ENCODE measurements at places on chromosomes 4 and X.
A peak's percentile ranks its signal among the peaks of the same experiment; 100 is the strongest.

GRCh38 chrX:15854080-15854655, 445 bp downstream of the AP1S2 start:
- peak; percentile 57 for DNase-seq

DNA sequence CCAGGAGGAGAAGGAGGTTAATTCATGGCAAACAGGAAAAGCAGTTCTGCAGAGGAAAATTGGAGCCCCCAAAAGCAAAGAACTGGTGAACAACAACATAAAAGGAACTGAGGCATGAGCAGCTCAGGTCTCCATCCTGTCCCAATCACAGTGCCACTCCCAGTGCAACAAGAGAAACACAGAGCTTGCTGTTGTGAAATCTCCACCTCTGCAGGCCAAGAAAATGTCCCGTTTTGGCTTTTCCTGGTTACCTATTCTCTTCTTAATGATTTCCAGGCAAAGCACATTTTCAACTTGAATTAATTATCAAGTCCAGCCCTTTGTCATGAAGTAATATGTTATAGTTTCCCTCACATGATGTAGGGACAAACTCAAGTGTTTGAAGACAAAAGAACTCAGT, 778 bp downstream of the C1QTNF7 start:
- DNase-seq, result no peak

- DNase-seq, result no peak
Observed at GRCh38 chr4:174538123-174538875, 16.0 kb upstream of the HPGD start.

DNA sequence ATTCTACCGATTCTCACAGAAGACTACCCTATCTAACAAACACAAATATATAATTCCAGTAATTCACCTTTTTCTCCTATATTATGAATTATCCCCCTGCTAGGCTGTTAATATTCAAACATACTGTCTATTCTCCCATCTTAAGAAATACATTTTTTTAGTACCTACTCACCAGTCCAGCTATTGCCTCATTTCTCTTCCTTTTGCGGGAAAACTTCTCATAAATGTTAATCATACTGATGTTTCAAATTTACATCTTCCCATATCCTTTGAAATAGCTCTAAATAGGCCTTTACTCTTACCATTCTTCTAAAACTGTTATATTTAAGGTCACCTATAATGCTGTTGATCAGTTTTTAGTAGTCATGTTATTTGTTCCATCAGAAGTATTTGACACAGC, 759.1 kb upstream of the SLIT2 start:
- no peak for DNase-seq

DNA sequence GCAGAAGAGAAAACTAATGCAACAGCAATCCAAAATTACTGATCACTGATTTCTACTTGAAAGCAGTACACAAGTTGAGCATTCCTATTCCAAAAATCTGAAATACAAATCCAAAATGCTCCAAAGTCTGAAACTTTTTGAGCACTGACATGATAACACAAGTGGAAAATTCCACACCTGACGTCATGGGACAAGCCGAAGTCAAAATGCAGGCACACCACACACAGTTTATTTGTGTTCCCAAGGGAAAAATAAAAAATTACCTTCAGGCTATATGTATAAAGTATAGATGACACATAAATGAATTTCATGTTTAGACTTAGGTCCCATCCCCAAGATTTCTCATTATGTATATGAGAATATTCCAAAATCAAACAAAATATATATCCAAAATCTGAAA, 20.7 kb downstream of the ANKRD50 start:
- no peak for DNase-seq

DNA sequence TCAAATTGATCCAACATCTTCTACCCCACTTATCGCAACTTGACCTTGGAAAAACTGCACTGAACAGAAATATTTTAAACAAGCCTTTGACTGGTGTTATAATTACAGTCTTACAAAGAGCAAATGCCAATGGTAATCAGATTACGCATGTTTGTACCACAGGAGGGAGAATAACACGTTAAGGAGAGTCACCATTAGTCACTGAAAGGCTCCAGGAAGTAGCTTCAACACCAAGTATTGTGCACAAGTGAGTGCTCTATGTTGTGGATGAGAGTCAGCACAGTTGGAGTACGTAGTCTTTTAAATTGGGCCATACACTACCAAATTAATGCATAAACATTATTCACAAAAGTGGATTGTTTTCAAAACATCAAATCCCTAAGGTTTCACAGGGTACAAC, 1081.5 kb upstream of the TENM3 start:
- no peak for DNase-seq

DNA sequence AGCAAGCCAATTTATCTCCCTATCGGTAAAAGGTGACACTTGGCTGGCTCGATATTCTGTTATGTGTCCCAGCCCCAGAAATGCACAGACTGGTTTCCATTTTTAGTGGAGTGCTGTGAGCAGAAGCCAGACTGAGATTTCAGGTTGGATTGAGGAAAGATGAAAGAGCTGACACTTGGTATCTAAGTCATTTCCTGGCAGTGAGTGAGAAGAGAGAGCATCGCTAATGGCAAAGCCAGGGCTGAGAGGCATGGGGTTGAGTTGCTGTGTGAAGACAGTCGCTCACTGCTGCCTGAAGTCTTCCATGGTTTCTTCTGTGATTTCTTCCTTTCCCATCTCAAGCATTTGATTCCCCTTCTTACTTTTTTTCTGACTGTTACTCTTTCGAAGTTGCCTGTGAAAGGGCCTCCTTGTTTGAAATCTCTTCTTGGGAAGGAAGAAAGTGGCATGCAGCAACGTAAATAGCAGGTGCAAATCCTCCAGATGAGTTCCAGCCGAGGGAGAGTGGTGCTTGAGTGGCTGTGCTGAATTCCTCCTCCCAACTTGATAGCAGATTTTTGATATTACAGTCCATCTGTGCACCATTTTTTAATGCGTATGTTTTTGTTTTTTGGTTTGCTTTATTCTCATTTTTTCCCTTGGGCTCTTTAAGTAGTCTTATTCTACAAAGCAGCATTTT, 109.2 kb upstream of the LIMCH1 start:
- no peak for DNase-seq

DNA sequence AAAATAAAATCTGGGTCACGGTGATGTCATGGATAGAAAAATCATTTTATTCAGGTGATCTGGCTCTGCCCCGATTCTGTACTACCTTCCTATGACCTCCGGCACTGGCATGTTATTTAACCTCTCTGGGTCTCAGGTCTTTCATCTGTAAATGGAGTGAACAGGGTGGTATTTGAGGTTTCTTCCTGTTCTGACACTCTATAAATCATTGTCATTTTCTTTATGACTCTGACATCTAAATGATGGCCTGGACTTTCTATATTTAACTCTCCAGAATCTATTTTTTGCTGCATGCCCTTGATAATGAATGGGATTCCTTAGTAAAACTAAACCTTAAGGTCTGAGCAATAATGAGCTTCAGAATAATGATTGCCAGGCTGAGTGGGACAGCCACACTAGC, 422.0 kb upstream of the CNKSR2 start:
- no peak for DNase-seq

DNA sequence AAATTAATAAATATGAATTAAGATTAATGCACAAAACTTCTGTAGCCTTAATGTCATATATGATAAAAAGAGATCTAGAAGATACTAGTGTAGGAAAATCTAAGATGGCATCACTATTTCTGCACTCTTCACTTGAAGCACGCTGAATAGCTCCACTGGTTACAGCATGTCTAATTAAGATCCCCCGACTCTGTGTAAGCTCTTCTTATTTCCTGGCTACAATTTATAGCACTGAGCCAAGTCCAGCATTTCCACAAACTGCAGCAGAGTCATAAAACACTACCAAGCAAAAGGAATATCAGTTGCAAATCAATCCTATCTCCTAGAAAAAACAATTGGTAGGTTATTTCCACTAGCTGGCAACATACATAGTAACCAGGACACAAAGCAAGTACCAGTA, 1.3 kb upstream of the CCNA2 start:
- no peak for DNase-seq

DNA sequence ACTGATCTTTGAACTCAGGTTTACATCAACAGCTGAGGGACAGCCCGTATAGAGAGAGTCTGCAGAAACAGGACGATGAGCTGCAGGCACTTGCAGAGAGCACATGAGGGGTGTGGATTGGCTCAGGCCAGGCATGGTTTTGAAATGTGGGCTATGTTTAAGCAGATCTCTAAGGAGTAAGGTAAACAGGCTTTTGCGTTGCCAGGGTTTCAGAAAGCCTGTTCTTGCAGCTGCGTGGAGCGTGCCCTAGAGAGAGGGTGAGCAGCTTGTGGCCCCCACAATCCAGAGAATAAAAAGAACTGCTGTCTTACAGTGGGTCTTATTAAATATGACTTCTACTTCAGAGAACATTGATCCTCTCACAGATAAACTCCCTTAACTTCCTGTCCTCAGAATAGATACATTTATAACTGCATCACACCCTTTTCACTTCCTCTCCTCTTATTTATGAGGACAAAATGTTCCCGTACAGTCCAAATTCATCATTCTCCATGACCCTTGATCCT, 64.1 kb downstream of the TMA16 start:
- no peak for DNase-seq

DNA sequence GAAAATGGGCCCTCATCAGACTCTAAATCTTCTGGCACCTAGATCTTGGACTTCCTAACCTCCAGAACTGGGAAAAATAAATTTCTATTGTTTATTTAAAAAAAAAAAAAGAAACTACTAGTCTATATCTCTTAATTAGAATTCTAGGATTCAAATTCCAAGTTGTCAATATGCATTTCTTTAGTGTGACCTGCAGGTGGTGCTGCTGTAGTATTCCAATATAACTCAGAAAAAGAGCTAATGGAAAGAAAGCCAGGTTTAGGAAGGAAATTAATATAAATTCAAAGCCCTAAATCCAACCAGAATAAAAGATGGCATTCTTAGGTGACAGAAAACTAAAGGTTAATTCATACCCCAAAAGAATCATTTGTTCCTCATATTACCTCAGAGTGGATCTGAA, 80.0 kb upstream of the NALF2 start:
- no peak for DNase-seq

DNA sequence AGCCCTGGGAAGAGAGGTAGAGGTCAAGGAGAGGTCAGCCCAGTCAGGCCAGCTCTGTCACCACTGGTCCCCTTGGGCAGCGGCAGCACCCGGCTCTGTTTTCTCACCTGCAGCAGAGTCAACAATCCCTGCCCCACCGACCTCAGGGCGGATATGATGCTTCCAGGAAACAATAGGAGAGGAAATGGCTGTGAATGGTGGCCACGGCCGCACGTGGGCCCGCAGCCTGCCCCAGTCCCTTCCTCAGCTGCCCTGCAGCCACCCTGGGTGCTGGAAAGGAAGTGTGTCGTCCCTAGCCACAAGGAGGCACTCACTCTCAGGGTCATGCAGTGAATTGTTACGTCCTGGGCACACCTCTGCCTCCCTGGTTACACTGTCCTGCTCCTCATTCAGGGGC, 92.5 kb upstream of the ENPP6 start:
- DNase-seq, result no peak

GRCh38 chrX:30278365-30278764, 30.8 kb downstream of the NR0B1 start:
- no peak for DNase-seq

GRCh38 chr4:183078634-183079033, 20.4 kb upstream of the WWC2 start:
- DNase-seq, result no peak

GRCh38 chrX:129957241-129958082, 25.0 kb upstream of the BCORL1 start:
- DNase-seq, result no peak

- no peak for DNase-seq
Observed at GRCh38 chrX:50157545-50158135, 43.2 kb downstream of the AKAP4 start.

GRCh38 chrX:16788477-16788876, 2.2 kb downstream of the TXLNG start:
- no peak for DNase-seq

DNA sequence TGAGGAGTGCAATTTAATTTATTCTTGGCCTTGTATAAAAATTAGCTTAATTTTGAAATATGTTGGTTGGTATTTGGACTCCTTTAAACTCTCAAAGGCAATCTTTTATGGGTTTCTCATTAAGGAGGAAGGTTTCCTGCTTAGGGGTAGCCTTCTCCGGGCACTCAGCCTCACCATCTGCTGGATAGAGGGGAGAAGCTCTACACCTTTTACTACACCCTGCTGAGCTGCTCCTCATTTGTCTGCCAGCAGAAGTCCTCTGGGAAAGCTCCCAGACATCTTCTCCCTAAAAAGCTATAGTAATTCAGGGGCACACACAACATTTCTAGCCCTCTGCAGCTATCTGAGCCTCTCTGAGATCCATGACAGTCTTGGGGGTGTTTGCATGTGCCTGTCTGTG, 179.1 kb downstream of the SOWAHB start:
- no peak for DNase-seq

DNA sequence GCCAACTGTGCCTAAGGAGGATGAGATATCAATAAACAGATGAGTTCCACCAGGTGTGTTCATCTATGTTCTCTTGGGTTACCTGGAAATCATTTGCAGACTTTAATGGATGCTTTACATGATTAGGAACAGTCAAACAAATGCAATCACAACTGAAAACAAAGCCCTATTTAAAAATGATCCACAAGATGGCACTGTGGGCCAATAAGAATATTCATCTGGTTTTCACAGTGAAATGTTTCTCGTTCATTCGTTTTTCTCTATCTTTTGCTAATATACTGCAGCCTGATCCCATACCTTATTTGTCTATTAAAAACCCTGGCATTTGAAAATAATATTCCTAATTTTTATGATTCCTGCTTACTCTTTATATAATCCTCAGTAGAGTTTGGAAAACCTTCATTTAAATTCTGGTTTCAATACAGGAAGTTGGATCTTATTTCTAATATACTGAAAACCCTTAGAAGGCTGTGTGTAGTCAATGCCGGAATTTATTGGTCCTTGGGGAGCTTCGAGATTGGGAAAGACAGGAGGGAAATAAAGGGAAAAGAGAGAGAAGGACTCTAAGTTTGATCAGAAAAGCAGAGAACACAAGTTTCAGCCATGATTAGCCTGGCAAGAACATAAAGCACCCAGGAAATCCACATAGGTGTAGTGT, 63.8 kb upstream of the TAPT1 start:
- no peak for DNase-seq

GRCh38 chr4:137967480-137968190, 274.5 kb downstream of the SLC7A11 start:
- no peak for DNase-seq

All from dorsolateral prefrontal cortex (tissue), 122 donors.